ENCODE measurements at places on chromosomes 6 and 20.

- no peak for DNase-seq
These were observed 36.2 kb downstream of the CD40 start for GRCh38 chr20:46154305-46154704.

GRCh38 chr6:105733556-105734162 lies 330.8 kb upstream of the PREP start:
- no peak for DNase-seq

DNA sequence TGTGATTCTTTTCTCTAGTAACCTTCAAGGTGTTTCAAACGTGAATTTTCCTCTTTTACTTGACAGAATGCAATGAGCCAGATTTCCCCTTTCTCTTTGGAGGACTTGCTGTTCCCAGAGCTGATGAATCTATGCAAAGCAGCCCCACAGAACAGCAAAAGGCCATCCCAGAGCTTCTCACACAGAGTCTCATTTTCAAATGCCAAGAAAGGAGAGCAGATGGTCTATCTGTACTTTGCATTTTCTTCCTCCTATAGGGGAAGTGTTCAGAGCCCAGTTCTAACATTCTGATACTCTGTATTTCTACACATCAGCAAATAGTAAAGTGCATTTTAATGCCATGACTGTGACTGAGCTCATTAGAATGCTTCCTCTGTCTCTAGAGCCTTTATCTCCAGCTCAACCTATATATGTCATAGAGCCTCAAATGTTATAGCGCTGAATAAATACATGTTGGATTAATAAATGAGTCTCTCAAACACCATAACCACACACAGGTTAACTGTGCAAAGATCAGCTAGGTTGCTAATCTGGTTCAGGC lies 81.8 kb upstream of the EYA4 start:
- no peak for DNase-seq

DNA sequence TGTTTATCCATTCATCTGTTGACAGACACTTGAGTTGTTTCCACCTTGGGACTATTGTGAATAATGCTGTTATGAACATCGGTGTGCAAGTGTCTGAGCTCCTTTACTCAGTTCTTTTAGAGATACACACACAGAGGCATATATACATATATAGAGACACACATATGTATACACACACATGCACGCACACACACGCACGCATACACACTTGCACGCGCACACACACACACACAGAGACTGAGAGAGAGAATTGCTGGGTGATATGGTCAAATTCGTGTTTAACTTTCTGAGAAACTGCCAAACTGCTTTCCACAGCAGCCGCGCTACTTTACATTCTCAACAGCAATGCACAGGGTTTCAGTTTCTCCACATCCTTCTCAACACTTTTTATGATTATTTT lies 273.3 kb downstream of the FARS2 start:
- DNase-seq, result no peak
